Activated naive CD4-positive, alpha-beta T cell treated with anti-CD3 and anti-CD28 coated beads, Interleukin-2, amount 10 ng/mL, durations not matched to agents 7 days and 5 days (primary cell): ENCODE measurements at places on chromosomes 13 and 19.

DNA sequence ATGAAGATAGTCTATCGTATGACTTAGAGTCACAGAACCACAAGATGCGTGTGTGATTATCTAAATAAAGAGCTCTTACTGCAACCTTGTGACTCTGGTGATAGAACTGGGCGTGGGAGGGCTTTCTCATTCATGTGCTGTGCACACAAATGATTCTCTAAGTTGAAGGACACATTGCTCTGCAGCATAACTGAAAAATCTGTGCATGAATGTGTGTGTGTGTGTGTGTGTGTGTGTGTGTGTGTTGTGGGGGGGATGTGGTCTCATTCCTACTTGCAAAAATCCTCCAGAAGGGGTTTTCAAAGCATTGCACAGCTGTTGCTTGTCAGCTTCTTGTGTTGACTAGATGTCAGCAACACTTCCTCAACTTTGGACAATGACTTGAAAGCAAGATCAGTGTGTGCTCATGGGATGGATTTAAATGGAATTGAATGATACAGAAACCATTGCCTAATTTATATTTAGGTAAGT is 22.4 kb downstream of the LRCH1 start:
- H3K4me1 ChIP-seq: peaks cover 48% of the 10 kb centered on the region
- H3K36me3 ChIP-seq: peaks cover 5% of the 10 kb centered on the region
- H3K27me3 ChIP-seq: no peaks in the 10 kb centered on the region
- DNase-seq: no peak
- H3K27ac ChIP-seq: no peak overlapping the region

DNA sequence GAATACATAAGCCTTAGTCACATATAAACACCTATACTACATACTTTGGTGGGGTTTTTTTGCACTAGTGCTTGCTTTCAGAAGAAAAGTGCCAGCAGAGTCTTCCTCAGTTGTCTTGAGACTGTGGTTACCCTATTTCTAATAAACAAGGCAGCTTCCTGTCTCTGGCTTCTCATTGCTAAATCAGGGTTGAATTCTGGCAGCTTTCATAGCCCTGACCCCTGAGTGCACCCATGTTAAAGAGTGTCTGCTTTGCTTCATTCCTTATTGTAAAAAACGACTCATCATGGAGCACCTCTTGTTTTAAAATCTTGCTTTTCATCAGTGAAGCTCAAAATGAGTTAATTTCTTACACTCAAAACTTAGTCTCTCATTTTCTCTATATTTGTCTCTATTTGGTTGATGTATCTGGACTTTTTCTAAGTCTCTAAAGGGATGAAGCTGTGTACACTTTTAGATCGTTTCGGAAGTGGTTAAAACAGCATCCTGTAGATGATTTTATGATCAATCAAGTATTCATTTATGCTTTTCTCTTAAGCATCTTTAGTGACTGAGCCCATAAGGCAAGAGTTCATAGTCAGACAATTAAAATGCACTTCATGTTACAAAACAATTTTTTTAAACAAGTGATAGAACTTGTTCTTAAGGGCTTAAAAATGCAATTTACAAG is 72.1 kb downstream of the KLF12 start:
- peak; percentile 49 for DNase-seq
- peaks cover 43% of the 10 kb centered on the region for H3K36me3 ChIP-seq
- peak overlapping the region; percentile 75 for H3K4me3 ChIP-seq
- H3K4me1 ChIP-seq: peaks cover 84% of the 10 kb centered on the region
- H3K27ac ChIP-seq: peak overlapping the region; percentile 91
- no peaks in the 10 kb centered on the region for H3K27me3 ChIP-seq

- peaks cover 33% of the 10 kb centered on the region for H3K4me1 ChIP-seq
- H3K27ac ChIP-seq: peak overlapping the region; percentile 84
- peak overlapping the region; percentile 85 for H3K4me3 ChIP-seq
- no peak for DNase-seq
- peaks cover 9% of the 10 kb centered on the region for H3K36me3 ChIP-seq
- peaks cover 26% of the 10 kb centered on the region for H3K27me3 ChIP-seq
These were observed 277 bp downstream of the GIPC1 start for GRCh38 chr19:14495672-14496028.

- peak overlapping the region; percentile 83 for H3K4me3 ChIP-seq
- peaks cover 7% of the 10 kb centered on the region for H3K36me3 ChIP-seq
- H3K4me1 ChIP-seq: peaks cover 53% of the 10 kb centered on the region
- peak overlapping the region; percentile 86 for H3K27ac ChIP-seq
- peaks cover 14% of the 10 kb centered on the region for H3K27me3 ChIP-seq
These were observed 703 bp downstream of the NEK3 start for GRCh38 chr13:52158629-52159158.

- no peak overlapping the region for H3K27ac ChIP-seq
- no peak overlapping the region for H3K4me3 ChIP-seq
- no peak for DNase-seq
- H3K4me1 ChIP-seq: peaks cover 6% of the 10 kb centered on the region
- no peaks in the 10 kb centered on the region for H3K27me3 ChIP-seq
These were observed 6.8 kb downstream of the ZNF431 start for GRCh38 chr19:21148681-21149080.

DNA sequence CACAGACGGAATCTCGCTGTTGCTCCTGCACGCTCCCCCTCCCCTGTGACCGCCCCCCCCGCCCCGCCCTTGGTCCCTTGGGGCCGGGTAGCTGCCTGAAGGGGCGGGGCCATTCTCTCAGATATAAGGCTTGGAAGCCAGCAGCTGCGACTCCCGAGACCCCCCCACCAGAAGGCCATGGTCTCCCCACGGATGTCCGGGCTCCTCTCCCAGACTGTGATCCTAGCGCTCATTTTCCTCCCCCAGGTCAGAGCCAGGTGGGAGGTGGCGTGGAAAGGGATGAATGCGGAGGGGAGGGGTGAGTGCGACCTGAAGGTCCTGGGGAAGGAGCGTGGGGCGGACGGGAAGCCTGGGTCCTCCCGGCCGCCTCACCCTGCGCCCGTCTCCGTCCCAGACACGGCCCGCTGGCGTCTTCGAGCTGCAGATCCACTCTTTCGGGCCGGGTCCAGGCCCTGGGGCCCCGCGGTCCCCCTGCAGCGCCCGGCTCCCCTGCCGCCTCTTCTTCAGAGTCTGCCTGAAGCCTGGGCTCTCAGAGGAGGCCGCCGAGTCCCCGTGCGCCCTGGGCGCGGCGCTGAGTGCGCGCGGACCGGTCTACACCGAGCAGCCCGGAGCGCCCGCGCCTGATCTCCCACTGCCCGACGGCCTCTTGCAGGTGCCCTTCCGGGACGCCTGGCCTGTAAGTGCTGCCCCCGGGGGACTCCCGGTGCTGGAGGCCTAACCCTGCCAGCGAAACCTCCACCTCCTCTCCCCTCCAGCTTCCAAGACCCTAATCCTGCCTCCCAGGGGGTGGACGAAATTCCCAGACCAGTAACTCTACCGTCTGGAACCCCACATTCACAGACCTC is at the start of gene DLL3:
Gene DLL3 (plus strand): TSS at position 150 of the 845 bp plus-strand sequence. CDS start 28 bp downstream, at position 178.
- DNase-seq: peak; percentile 29
- H3K4me3 ChIP-seq: peak within 1 kb of the TSS; percentile 31

- no peak overlapping the region for H3K27ac ChIP-seq
- no peaks in the 10 kb centered on the region for H3K36me3 ChIP-seq
- no peaks in the 10 kb centered on the region for H3K4me1 ChIP-seq
- no peak for DNase-seq
- peaks cover 39% of the 10 kb centered on the region for H3K27me3 ChIP-seq
These were observed 43.4 kb upstream of the MEDAG start for GRCh38 chr13:30862707-30863106.

- H3K27me3 ChIP-seq: no peaks in the 10 kb centered on the region
- DNase-seq: no peak
- H3K36me3 ChIP-seq: no peaks in the 10 kb centered on the region
- no peak overlapping the region for H3K4me3 ChIP-seq
These were observed 65.0 kb downstream of the MTUS2 start for GRCh38 chr13:28885181-28885580.

DNA sequence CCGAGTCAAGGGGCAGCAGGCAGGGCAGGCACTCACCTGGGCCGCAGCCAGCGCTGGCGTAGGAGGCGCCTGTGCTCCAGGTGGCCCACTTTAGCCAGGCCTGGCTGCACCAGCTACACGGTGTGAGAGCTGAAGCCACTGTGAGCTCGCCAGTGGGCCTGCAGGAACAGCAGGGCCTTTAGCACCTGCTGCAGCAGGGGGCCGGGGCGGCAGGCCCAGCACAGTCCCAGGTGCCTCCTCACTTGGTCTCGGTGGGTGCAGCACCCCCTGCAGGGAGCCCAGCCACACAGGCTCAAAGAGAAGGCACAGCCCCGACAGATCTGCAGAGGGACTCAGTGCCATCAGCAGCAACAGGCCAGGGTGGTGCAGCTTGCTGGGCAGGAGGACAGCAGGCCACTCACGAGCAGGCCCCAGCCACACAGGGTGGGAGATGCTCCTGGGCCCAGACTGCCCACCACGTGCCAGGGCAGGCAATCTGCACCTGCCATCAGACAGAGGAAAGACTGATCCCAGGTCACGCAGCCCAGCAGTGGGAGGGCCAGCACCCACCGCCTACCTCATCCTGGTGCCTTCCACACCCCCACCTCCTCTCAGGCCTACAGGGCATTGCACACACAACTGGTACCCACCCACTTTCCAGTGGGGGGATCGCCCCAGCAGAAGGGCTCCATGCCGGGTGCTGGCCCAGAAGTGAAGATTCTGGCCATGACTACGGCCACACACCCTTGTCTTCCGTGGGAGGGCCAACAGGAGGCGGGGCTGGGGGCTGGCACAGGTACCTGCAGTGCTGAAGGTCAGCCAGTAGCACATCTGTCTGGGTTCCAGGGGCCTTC is 15.8 kb downstream of the ARHGAP33 start:
- H3K27me3 ChIP-seq: peaks cover 23% of the 10 kb centered on the region
- H3K36me3 ChIP-seq: peaks cover under 1% of the 10 kb centered on the region
- no peak overlapping the region for H3K4me3 ChIP-seq
